ENCODE measurements at places on chromosomes 5 and 9.

GRCh38 chr5:55911784-55912653, 60.9 kb downstream of the IL31RA start:
- no peak for DNase-seq

DNA sequence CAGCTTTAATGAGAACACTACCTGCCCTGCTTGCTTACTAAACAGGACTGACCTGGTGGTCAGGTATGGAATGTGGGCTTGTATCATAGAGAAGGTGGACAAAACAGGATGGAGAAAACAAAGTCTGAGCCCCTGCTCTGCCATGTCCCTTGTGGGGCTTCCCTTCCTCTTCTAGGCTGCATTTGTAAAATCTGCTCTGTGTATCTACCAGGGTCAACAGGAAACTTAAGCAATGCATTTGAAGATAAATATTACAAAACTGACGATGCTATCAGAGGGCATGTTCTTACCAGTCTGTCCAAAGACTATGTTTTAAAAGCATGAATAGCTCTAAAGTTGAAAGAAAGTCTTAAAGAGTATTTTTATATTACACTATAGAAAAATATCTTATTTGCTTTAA, 228.7 kb downstream of the DCP2 start:
- no peak for DNase-seq

DNA sequence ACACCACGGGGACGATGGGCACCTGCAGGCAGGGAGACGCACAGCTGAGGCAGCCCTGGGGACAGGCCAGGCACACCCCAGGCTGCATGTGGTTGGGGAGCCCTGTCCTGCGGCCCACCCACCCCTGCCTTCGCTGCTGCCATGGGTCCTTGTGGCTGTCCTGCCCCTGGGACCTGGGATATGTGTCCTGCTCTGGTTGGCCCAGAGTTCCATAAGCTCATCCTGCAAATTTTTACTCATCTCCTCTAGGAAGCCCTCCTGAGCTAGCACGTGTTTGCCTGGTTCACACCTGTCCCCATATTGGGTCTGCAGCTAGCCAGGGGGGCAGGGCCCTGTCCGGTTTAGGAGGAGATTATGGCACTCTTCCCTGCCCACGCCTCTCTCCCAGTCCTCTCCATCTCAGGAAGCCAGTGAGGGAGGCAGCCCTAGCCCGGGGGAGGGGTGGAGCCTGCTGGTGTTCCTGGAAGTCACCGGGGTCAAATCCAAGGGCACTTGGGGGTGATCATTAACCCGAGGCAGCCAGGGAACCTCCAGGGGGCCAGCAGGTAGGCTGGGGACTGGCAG, 12.2 kb downstream of the EGFL7 start:
- DNase-seq: no peak

GRCh38 chr5:171309276-171310211, 496 bp downstream of the TLX3 start:
- DNase-seq: no peak

All from anterior cingulate cortex (tissue), 58 donors.